Thoracic aorta (tissue), 2 donors: ENCODE measurements at places on chromosomes 5 and 9.

- no peak for DNase-seq
These were observed 26.5 kb upstream of the MTMR12 start for GRCh38 chr5:32339198-32339597.

DNA sequence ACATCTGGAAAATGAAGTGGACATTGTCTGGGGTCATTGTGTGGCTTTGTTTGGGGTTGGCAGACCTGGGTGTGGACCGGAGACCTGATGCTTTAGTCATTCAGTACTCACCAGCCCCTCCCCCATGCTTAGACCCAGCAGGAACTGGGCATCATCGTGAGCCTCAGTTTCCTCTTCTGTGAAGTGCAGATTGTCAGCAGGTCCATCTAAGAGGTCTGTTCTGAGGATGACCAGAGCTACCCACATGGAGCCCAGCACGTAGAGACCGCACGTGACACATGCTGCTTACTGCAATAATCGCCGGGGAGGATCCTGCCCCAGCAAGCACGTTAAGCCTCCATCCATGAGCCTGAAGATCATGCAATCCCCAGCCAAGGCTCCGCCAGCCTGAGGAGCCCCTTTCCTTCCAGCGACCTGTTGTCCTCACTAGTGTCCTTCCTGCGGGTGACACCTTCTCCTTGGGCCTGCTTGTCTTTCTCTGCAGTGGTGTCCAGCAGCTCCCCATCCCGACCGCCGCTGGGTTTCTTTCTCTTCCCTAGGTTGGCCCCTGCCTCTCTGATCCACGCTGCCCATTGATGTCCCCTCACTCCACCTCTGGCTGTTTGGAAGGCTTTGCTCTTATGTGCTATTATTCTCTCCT is 26.7 kb upstream of the IRX4 start:
- no peak for DNase-seq

DNA sequence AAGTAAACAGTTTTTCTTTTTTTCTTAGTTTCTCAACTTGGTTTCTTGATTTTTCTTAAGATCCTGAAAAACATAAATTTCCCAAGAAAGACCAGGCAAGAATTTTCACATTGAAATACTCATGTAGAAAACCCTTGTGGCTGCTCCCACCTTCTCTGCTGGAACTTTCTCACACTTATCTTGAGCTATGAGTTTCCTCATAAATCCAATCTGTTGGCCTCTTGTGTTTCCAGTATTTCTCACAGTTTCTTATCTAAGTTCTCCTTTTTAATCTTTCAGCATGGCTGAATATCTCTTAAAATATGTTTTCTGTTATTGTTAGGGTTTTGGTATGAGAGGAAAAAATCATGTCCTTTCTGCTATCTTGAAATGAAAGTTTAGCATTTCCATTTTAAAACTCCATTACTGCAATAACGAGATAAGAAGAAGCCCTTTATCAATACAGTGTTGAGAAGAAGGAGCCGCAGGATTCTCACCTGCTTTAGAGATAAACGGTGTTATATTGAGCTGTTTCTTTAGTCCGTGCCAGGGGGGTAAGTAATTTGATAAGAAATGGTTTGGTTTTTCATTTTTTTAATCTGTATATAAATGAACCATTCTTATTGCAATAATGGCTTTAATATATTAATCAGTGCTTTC is 89.3 kb downstream of the ALDH1A1 start:
- no peak for DNase-seq

- no peak for DNase-seq
These were observed 113.8 kb downstream of the MEF2C start for GRCh38 chr5:88769165-88769564.

DNA sequence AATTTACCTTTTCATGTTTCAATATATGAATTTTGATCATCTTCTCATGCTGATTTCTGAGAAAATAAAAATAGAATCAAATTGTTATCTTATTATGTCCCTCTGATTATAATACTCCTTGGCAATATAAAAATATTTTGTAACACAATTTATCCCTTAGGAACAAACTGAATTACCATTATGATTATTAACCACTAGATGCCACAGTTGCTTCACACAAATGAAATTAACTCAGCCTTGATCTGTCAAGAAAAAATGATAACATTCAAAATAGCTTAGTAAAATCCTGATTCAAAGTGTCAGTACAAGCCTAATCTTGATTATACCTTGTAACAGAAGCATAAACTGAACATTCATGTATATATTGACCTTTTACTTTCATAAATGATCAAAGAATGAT is 4.8 kb upstream of the CHSY3 start:
- no peak for DNase-seq

GRCh38 chr9:35932735-35933134 is 23.4 kb downstream of the SPAAR start:
- DNase-seq: no peak

- no peak for DNase-seq
These were observed 67.8 kb downstream of the NRG2 start for GRCh38 chr5:139975306-139975705.

GRCh38 chr5:169258372-169259000 is 42.5 kb downstream of the SLIT3 start:
- DNase-seq: no peak

DNA sequence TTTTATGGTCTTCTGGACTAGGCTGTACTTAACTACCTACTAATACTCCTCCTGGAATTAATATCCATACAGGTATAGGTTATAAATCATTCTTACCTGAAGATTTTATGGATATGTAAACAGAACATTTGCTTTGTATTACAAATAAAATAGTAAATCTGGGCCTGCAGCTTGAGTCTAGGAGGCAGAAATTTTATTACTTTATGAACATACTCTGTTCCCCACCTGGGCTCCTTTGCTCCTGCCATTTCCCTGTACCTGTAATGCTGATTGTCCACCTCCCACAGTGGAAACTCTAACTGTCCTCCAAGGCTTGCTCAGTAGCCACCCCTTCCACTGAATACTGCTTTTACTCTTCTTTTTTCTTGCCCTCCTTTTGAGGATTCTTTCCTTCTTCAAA is 108.0 kb downstream of the PAM start:
- DNase-seq: no peak

GRCh38 chr5:53895091-53895683 is 334.7 kb downstream of the NDUFS4 start:
- no peak for DNase-seq

DNA sequence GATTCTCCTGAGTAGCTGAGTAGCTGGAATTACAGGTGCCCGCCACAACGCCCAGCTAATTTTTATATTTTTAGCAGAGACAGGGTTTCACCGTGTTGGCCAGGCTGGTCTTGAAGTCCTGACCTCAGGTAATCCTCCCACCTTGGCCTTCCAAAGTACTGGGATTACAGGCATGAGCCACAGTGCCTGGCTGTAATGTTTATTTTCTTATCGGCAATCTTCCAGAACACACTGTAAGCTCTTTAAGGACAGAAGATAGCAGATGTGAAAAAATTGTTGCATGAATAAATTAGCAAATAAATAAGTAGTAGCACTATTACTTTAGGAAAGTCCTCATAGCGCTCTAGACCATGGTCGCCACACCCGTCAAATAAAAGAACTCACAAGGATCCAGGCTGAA is 100.5 kb downstream of the ENC1 start:
- DNase-seq: no peak

DNA sequence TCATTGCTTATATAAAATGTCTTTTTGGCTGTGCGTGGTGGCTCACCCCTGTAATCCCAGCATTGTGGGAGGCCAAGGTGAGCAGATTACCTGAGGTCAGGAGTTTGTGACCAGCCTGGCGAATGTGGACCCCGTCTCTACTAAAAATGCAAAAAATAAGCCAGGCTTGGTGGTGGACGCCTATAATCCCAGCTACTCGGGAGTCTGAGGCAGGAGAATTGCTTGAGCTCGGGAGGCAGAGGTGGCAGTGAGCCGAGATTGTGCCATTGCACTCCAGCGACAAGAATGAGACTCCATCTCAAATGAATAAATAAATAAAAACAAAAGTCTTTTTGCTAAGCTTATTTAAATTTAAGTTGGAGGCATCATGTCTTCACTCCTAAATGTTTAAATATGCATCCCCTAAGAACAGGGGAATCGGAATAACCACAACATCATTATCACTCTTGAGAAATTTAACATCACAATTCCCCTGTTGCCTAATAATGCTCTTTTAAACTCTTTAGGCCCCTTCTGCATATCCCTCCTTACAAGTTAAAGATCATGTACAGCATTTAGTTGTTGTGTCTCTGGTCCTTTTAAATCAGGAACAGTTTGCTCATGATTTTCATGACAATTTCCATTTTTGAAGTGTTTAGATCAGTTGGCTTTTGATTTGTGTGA is 72.8 kb downstream of the ERBIN start:
- DNase-seq: no peak

- DNase-seq: no peak
These were observed 2.7 kb downstream of the PTGER4 start for GRCh38 chr5:40682154-40683017.

DNA sequence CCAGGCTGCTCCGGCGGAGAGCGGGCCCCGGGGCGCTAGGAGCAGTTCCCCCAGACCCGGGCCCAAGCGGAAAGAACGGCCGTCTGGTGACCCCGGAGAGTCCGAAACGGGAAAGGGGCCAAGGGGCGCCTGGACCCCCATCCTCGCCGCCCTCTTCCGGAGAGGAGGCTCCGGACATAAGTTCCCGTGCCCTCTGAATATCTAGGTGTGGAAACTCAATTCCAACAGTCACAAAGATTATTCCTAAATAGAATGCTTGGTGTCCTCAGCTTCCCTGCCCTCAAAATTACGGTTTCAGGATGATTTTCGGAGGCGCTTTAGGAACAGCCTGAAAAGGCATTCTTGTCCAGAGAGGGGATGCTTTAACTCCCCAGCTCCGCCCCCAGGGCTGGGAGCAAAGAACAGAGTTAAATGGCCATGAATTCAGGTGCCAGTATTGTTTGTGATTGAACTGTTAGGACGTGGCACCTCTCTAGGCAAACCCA is 681 bp upstream of the LHFPL2 start:
- no peak for DNase-seq

DNA sequence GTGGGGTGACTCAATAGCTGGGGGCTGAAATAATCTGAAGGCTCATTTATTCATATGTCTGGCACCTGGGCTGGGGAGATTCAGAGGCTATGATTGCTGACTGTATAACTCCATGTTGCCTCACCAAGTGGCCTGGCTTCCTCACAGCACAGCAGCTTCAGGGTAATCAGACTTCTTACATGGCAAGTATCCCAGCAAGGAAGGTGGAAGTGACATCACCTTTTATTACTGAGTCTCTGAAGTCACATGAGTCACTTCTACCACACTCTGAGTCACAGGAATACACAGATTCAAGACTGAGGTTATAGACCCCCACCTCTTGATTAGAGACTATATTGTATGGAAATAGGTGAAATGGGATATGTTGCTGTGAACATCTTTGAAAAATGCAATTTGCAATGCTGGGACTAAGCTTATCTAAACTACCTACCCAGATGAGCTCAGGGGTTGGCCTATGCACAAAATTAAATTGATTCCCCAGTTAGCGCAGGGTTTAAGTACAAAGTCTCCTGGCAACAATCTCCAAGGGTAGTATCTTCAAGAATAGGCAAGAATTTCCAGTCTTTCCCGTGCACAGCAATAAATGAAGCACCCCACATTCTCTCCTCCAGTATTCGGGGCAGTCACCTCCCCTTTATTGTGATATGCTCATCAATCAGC is 553.1 kb downstream of the LRRC70 start:
- DNase-seq: no peak

DNA sequence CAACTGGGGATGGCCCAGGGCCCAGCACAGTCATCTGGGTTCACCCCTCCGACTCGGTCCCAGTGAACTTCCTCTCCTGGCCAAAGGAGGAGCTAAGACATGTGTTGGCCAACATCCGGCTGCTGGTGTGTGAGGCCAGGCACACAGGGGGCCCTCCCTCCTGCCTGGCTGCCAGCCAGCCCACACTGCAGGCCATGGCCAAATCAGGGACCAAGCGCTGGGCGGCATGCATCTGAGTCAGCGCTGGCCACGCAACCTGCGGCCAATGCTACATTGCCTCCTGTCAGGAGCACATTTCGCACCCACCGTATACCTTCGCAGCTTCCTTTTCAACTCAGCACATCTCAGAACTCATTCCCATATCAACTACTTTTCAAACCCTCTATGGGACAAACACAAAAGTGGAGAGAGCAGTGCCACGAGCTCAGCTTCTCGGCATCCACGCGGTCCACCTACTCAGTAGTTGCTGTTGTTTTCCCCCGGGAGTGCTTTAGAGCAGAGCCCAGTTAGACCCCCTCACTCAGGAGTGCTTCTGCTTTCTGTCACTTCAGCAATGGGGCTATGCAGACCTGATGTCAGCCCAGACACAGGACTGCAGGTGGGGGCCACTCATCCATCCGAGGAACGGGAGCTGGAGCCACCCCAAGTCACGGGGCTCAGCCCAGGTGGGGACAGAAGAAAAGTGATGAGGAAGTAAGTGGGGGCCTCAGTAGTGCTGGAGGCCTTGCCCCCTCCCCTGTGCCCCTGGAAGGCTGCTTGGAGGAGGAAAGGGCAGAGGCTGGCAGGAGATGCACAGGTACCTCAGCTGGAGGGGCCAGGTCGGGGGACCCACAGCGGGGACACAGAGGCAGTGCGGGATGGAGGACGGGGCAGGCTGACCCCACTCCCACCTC is 13.9 kb downstream of the NINJ1 start:
- DNase-seq: peak; percentile 87

GRCh38 chr5:65252977-65253376 is 228.7 kb downstream of the ADAMTS6 start:
- DNase-seq: no peak

DNA sequence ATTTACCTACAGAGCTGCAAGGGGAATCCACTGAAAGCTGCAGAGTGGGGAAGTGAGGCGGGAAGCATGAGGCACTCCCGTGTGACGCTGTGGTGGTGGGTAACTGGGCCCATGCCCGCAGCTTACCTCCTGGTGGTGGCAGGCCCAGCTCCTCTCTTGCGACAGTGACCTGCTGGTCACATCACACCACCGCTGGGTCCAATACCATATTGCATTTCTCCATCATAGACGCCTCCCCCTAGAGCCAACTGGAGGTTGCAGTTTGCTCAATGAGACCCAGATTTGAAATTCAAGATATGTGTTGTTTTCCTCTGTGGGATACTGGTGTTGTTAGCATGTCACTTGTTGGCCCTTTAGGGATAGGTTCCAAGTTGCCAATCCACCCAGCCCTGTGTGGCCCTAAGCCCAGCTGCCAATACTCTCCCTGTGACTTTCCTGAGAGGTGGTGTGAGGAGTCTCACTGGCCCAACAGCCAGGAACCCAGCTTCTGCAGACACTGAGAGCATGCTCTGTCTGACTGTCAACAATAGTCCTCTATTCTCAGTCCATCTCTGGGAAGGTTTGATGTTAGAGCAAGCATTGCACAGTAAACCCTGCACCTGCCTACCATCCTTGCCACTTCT is 428.3 kb downstream of the GADD45G start:
- no peak for DNase-seq

- DNase-seq: no peak
These were observed 172.4 kb downstream of the SEMA6A start for GRCh38 chr5:116402235-116402634.

DNA sequence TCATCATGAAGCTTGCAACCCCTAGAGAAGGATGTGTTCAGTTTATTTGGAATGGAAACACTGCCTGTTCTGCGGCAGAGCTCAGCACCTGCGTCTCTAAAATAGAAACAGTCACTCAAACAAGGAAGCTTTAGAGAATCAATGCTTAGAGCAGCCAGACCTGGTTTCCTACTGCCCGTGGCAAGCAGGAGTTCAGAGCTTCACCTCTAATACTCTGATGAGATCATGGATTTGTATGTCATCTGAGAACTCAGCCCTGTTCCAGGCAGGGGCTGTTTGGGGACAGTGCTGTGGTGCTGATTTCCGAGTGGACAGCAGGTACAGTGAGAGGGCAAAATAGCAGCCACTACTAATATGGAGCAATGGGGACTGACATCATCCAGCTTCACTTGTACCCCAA is 236.0 kb upstream of the IRX1 start:
- no peak for DNase-seq

GRCh38 chr5:116478491-116478890 is 96.1 kb downstream of the SEMA6A start:
- no peak for DNase-seq
